ENCODE measurements at places on chromosomes 1 and 21. TPM values are rescaled to one million over a fixed set of nuclear protein-coding genes. Genes with fewer than 3 reads are reported as not detected.

Gene TMEM201
- 17.9 TPM for total RNA-seq

Gene SMPDL3B
- not detected for total RNA-seq

GRCh38 chr1:81433676-81434075 is 367.1 kb upstream of the ADGRL2 start:
- DNase-seq = no peak

GRCh38 chr1:7400566-7400965 is 370.5 kb upstream of the VAMP3 start:
- DNase-seq = peak; percentile 54

DNA sequence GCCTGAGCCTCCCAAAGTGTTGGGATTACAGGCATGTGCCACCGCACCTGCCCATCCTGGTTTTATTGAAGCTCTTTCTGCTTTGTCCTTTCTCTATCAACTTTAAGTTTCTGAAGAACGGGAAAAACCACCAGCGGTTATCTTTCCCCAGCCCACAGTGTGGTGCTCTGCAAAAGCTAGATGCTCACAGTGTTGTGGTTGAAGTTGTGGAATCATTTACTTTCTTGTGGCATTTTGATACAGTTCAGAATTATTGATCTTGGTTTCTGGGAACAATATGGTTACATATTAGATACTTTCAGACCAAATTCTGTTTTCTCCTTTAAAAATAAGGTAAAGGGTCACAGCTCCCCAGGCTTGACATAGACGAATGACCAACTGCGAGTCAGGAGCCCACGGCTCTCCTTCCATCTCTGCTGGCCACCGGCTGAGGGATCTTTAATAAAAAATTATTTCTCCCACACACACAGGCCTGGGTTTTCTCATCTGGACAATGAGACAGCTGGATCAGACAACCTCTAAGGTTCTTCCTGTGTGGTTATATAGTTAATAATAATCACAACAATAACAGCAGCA is 385.3 kb downstream of the SETD4 start:
- no peak for DNase-seq

- no peak for DNase-seq
Observed at GRCh38 chr1:1782399-1783221, 4.3 kb upstream of the NADK start.

DNA sequence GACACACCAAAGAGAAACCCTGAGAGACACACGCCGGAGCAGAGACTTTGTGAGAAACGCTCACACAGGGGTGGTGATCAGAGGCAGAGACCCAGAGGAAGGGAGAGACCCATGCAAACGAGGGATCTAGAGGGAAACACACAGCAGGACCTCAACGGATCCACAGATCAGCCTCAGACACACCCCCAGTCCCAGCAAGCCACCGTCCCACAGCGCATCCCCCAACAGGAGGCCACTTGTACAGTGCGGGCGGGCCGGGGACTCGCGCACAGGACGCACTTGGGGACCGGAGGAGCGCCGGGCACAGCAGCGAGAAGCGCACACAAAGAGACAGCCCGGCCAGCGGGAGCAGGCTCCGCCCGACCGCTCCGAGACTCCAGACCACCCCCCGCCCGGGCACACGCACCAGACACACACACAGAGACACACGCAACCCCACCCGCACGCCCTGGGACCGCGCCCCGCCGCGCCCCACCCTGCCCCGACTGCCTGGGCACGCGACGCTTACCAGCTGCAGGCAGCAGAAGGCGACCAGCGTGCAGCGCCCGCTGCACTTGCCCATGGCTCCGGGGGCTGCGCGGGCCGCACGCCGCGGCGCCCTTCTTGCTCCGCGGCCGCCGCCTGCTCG is 587 bp downstream of the NKAIN1 start:
- no peak for DNase-seq

GRCh38 chr1:204493984-204494280 is 673 bp downstream of the PIK3C2B start:
- DNase-seq = no peak

DNA sequence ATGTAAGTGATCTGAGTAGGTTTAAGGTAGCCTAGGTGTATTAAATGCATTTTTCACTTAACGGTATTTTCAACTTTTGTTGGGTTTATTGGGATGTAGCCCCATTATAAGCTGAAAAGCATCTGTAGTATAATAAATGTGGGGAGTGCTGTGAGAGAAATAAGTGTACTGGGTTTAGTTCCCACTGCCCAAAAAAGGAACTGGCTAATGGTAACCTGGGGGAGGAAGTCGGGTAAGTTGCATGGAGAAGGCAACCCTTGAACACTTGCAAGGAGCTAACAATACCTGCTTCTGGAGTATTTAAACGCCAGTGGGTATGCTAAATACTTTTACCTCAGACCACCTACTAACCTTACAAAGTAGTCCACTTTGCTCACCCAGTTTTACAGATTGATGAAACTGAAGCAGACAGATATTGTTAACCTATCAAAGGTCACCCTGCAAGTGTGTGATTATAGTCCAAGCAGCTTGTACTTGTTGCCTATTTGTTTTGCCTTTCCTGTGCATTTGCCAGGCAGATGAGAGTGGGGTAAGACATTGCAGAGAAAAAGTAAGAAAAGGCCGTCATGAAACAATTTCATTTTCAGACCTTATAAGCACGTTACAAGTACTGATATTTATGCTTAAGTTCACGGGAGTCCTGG is 7.6 kb upstream of the SHISA4 start:
- no peak for DNase-seq

DNA sequence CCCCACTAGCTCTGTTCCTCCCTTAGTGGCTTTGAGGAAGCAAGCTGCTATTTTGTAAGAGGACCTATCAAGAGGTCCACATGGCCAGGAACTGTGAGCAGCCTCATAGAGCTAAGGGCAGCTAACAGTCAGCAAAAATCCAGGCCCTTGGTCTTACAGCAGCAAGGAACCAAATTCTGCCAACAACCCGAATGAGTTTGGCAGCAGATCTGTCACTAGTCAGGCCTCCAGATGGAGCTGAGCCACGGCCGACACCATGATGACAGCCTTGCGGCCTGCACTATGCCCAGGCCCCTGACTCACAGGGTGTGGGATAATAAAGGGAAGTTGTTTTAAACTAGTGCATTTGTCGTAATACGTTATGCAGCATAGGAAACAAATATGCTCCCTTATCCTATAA is 28.0 kb upstream of the H3-3A start:
- DNase-seq = no peak

GRCh38 chr1:79638382-79638781 is 631.9 kb upstream of the ADGRL4 start:
- DNase-seq = no peak

GRCh38 chr1:218408942-218409341 is 63.8 kb downstream of the TGFB2 start:
- no peak for DNase-seq

GRCh38 chr1:119046785-119047438 is 58.8 kb upstream of the TBX15 start:
- no peak for DNase-seq

- DNase-seq = no peak
Observed at GRCh38 chr1:69747207-69747606, 179.5 kb downstream of the LRRC7 start.

DNA sequence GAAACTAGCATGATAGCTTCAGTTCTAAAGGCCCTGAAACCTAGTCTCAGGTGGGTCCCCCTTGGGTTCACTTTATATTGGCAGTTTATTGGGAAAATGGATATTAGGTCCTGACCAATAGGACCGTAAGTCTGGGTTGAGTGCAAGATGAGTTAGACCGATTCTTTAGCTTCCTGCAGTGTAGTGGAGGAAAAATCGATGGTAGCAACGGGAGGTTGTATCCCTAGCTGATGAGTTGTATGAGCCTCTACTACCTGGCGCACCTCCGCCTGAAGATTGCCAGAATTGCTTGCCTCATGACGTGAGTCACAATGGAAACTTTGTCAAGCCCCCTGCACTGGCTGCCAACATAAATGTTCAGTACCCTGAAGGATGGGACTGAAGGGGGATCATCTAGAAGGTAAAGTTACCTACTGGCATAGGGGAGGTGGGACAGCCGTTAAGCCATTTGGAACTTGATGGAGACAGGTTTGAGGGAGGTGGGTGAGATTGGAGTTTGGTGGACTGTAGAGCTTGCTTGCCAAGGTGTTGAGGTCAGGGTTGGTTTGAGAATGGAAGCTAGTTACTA is 3.9 kb downstream of the RCC1 start:
- no peak for DNase-seq

- DNase-seq = no peak
Observed at GRCh38 chr1:24117722-24118409, 5.9 kb upstream of the MYOM3 start.

GRCh38 chr1:164588516-164589341 is 29.7 kb downstream of the PBX1 start:
- DNase-seq = no peak

Data from osteocyte (in vitro differentiated cells).